ENCODE measurements at places on chromosomes 6 and 20. TPM values are rescaled to one million over a fixed set of nuclear protein-coding genes. Genes with fewer than 3 reads are reported as not detected.

DDO gene
- 2.3 TPM for total RNA-seq

EDN1 gene
- 16.2 TPM for total RNA-seq

DNA sequence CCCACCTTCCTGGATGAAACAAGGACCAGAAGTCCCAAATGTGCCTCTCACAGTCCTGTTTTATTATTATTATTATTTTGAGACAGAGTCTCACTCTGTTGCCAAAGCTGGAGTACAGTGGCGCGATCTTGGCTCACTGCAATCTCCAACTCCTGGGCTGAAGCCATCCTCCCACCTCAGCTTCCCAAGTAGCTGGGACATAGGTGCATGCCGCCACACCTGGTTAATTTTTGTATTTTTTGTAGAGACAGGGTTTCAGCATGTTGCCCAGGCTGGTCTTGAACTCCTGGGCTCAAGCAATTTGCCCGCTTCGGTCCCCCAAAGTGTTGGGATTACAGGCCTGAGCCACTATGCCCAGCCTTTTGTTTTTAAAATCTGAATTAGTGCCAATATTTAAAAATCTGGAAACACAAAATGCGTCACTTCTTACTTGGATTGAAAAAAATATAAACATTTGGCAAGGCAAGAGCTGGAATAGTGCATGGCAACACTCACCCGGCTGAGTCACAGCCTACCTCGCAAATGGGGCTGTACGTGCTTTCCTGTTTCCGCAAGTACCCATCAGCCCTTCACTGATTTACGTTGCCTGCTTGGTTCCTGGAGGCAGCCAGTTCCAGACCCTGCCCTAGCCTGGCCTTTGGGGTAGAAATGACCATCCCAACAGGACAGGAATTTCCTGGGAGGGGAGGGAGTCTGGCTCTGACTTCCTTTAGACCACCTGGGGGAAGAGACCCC is 6.3 kb downstream of the SDCBP2 start:
- no peaks in the 10 kb centered on the region for H3K36me3 ChIP-seq
- peak overlapping the region; percentile 62 for H3K27ac ChIP-seq
- H3K4me1 ChIP-seq, result no peaks in the 10 kb centered on the region
- no peak for DNase-seq

- no peak overlapping the region for H3K4me3 ChIP-seq
- no peaks in the 10 kb centered on the region for H3K27me3 ChIP-seq
- DNase-seq, result no peak
- H3K36me3 ChIP-seq, result no peaks in the 10 kb centered on the region
- no peaks in the 10 kb centered on the region for H3K4me1 ChIP-seq
Measured at GRCh38 chr6:10598084-10598960, 77.2 kb downstream of the GCNT2 start.

Data from colonic mucosa (tissue), 4 donors.